ENCODE measurements at places on chromosomes 2 and 18.

DNA sequence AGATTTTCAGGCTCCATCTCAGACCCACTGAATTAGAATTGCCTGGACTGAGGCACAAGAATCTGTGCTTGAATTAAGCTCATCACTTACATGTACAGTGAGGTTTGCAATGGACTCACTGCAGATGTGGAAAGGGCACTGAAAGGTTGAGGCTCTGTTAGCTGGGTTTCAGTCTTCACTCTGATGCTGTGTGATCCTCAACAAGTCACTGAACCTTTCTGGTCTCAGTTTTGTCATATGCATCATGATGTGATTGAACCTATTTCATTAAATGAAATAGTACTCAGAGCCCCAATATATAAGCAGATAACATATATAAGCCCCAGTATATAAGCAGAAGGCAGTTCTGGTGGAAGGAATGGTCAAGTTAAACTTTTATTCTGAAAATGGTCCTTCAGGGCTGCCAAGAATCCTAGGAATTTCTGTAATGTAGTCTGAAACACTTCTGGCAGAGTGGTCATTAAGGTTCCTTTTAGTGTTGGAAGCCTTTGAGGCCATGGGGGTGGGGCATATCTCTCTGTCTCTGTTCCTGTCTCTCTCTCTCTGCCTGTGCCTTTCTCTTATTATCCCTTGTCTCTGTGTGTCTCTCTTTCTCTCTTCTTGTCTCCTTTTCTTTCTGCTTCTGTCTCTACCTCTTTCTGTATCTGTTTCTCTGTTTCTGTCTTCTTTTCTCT, 110.4 kb downstream of the ADCYAP1 start:
- DNase-seq: no peak

- DNase-seq: no peak
Measured at GRCh38 chr2:180222644-180223043, 215.5 kb upstream of the CWC22 start.

- DNase-seq: no peak
Measured at GRCh38 chr2:54579682-54580620, 123.8 kb downstream of the SPTBN1 start.

DNA sequence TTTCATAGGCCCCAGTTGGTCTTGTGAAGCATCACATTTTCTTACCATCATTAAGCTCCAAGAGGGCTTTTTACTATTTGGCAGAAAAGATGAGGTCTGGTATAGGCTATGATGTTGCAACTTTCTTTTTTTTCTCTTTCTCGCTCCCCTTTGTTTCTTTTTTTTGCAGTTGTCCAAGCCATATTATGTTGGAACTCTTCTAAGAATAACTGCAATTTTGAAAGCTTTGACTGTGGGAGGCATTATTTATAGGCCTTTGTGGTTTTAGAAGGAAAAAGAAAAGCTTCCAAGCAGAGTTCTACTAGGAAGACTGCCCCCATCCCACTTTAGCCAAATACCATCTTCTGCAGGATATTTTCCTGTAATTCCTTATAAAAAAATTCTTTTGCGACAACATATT, 571.6 kb downstream of the ARHGAP15 start:
- no peak for DNase-seq

DNA sequence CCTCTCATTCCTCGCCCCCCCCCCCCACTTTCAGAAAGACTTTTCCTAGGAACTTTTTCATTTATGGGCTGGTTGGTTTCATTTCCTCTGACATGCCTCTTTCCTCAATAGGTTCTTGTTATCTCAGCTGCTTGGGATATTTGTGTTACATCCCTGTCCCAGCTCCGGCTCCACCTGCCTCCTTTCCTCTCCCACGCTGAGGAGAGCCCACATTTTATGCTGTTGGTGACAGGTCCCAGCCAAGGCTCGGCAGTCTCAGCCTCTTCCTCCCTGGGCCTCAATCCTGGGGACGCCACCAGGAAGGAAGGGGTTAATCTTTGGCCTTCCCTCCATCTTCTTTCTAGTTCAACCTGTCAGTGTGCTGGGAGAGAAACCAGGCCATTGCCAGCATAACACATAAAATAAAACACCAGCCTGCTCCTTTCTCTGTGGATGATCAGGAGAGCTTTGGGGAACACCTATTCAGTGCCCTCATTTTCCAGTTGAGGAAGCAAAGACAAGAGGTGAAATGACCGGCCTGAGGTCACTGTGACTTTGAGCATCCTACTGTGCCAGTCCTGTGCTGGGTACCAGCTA, 216.9 kb upstream of the TNP1 start:
- DNase-seq: no peak

DNA sequence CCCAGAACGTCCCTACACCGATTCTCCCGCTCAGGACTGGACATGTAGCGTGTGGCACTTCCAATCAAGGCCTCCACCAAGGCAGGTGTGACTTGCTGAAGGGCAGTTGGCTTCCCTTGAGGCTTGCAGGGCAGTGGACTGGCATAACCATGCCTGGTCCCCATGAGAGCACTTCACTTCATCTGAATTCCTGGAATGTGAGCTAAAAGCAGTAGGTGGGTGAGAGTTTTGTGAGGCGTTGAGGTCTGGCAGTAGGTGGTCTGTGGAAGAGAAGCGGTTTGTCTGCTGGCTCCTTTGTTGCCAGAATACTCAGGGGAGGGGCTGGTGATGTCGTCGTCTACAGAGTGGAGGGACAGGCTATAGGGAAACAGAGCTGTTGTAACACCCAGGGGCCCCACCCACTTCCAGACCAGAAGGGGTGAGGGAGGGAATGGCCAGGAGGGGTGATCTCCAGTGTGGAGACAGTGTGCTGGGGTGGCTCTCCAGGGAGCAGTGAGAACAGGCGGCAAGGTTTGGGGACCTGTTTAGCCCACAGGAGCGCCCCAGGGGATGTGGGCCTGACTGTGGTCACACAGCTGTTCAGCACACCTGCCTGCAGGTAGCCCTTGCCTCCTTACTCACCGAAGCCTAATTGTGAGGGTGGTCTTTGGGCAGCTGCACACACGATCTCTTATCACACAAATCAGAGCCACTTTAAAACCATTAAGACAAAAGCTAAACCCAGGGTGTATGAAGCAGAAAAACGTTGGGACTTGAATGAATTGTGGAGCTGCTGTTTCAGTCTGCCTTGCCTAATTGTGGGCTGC, 21.5 kb upstream of the ALKAL2 start:
- DNase-seq: no peak

DNA sequence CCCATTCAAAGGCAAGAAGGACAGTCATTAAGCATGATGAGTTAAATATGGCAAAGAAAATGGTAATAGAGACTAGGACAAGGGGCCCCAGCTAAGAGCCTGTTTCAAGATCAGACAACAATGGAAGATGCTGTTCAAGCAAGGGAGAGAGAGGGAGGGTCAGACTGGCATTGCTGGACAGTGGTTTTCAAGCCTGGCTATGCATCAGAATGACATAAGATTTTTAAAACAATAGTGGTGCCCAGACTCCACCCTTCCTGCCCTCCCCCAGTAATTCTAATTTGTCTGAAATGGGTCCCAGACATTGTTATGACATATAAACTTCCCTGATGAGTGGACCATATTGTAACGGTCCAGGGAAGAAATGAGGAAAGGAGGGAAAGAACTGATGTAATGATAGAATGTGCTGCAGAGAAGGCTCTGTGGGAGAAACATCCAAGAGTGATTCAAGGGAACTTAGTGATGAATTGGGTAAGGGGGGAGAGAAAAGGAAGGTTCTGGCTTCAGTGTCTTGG, 112.9 kb upstream of the TRIB2 start:
- DNase-seq: no peak

DNA sequence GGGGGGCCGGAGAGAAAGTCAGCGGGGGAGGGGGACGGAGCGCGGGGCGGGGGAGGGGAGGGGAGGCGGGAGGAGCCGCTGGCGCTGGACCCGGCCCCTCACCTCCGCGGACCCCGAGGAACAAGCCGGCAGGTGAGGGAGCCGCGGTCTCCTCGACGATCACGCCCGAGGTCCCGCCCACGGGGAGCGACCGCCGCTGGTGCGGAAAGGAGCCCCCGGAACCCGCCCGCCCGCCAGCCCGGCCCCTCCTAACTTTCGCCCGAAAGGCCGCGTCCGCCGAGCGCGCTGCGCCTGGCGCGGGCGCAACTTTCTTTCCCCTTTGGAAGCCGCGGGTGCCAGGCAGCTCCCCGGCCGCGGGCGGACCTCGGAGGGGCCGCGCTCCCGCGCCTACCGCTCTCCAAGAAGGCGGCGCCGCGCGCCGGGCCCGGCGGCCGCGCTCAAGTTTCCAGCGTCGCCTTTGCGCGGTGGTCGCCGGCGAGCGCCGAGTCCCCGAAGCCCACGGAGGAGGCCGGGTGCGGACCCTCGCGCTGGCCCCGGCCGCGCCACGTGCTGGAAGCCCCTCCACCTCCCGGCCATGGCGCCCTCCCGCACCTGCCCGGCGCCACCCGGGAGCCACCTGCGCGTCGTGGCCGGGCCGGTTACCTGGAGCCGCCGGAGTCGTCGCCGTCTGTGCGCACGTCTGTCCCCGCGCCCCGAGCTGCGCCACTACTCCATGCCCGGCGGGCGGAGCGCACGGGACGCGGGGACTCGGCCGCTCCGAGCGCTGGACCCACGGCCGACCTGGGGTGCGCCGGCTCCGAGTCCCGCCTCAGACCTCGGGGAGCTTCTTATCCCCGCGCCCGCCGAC, at the start of gene ALKAL2:
ALKAL2 (minus strand) TSS at position 181 of the 847 bp plus-strand sequence. CDS start 256 bp downstream, outside the sequence.
- DNase-seq: no peak

DNA sequence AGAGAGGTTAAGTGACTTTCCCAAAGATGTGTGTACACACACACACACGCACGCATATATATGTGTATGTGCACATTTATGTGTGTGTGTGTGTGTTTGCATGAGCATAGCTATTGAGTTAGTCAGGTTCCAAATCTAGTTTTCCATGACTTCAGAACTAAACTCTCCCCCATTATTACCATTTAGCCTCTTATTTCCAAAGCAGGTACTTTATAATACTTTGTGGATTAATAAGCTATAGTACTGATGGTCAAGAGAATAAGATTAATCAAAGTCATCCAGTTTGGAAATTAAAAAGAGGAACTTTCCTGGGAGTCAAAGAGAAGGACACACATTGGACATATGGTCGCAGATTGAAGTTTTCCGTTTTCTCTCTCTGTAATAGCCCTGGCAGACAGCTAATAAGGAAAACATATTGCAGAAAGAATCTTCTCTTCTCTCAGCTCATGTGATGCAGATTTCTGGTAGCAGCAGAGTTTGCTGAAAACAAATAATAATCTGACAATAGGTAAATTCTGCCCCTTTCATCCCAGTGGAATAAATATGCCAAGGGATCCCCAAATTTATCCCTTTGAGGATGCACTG, 410.9 kb upstream of the TCF4 start:
- DNase-seq: no peak

DNA sequence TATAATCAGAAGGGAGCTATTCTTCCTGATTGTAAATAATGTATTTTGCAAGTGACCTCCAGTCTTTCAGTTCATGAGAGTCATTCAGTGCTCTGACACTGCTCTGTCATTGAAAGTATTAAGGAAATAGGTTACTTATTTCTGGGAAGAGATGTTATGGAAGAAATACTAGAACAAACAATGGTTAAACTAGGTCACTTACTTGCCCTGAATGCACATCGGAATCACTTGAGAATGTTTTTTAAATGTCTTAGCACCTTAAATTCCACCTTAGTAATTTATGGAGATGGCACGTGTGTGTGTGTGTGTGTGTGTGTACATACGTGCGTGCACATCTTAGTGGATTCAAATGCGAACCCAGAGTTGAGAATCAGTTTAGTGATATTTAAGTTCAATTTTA, 126.6 kb upstream of the KCNH7 start:
- no peak for DNase-seq

- DNase-seq: no peak
Measured at GRCh38 chr2:79757526-79757925, 244.7 kb downstream of the CTNNA2 start.

DNA sequence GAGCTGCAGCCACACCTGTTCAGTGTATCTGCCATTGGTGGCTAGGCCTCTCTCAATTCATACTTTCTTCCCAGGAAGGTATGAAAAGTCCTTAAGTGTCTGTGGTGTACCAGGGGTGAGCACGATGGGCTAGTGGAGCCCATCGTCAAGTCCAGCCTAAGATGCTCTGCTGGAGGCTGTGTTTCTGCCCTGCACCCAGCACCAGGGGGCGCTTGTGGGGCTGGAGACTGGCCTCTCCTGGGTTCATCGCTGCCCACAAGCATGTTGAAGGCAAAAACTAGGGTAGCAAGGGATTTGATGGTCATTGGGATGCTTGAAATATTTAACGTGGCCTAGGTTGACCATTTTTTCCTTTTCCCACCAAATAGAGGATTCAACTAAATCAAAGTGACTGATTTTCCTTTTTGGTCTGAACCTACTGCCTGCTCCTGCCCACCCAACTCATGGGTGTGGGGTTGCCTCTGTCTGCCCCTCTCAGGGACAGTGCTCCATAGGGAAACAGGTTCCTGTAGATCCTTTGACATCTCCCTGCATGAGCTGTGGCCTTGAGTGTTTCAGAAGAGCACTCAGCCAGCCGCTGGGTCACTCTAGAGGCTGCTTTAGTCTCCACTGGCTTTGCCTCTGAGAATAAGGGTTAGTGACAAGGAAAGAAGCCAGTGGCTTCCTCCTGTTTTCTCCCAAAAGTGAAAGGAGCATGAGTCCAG, 59.0 kb downstream of the TPGS2 start:
- no peak for DNase-seq

DNA sequence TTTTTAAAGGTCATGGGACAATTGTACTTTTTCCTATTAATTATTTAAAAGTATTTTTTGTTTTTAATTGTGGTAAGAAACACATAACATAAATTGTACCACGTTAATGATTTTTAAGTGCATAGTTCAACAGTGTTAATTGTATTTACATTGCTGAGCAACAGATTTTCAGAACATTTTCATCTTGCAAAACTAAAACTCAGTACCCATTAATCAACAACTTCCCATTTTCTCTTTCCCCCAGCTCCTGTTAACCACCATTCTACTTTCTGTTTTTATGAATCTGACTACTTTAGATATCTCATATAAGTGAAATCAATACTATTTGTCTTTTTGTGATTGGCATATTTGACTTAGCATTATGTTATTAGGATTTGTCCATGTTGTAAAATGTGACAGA, 483.9 kb upstream of the ZNF804A start:
- no peak for DNase-seq

DNA sequence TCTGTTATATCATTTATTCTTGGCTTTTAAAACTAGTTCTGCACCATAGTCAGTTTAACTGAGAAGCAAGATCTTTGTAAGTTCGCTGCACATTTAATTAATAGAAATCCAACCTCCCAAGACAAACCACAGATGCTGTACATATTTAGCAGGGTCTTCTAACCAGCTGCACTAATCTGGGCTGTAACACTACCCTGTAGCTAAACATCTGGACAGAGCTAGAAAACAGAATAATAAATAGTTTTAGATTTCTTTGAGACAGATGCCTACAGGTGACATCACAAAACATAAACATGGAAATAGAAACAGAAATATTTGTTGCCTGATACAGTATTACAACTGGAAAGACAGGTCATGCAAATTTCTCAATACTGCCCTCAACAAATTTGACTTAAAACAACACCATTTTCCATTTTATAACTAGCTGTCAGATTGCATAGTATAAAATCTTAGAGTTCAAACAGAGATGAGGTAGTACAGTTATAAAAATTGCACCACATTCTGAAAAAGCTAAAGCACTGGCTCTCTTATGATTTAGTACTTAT, 315.1 kb downstream of the NR4A2 start:
- DNase-seq: no peak
